ENCODE measurements at places on chromosomes 7 and 10.

DNA sequence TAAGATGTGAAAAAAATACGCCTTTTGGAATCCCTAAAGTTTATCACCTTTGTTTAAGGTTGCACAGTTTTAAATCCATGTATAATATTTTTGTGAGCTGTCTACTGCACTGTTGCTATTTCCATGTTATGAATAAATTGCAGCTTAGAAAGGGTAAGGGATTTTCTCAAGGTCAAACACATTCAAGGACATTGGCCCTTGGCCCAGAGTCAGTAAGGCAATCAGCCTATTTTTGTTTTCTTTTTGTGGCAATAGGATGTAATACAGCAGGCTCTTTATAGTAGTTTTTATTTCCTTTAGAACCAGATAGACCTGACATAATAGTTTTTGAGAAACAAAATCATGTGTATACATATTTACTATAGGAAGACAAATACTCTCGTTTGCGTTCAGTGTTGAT is 219.8 kb downstream of the ACTR3B start:
- DNase-seq = no peak

GRCh38 chr10:97640868-97641811 is 669 bp downstream of the PI4K2A start:
- no peak for DNase-seq

DNA sequence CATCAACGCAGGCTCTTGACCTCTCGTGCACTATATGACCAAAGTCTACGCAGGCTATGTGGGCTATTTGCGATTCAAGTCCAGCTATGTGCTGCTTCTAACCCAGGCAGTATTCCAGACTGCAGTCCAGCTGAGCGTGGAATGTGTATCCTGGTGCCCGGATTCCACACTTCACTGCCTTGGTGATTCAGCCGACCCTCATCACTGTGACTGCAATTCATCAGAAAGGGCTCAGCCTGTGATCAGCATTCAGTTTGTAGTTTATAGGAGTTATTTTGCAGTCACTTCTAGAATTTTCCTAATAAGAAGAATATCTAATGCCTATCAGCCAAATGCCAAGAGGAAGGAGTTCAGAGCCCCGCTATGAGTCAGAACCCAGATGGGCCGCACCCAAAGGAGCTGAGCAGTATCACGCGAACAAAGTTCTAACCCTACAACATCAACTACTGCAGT is 119.8 kb upstream of the LANCL2 start:
- no peak for DNase-seq

- DNase-seq = no peak
Observed at GRCh38 chr10:124923684-124924083, 18.2 kb upstream of the ZRANB1 start.

DNA sequence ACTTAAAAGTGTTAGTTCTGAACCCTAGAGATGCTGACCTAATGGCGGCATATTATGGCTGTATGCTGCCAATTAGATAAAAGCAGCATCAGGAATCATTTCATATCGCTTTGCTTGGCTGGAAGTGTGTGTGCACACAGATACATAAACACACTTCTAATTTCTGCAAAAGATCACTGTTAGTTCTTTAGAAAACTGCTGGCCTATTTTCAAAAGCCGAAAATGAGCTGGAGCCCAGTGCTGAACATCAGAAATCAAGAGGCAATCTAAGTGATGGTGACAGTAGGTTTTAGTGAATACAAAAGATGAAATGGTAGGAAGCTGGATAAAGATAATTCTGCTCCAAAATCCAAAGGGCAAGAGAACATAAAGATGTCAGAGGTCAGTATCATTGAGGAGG is 745.8 kb upstream of the LRRTM3 start:
- no peak for DNase-seq

GRCh38 chr7:134021836-134022235 is 105.3 kb upstream of the LRGUK start:
- no peak for DNase-seq

- DNase-seq = peak; percentile 51
Observed at GRCh38 chr7:26620352-26620751, 244.0 kb downstream of the SKAP2 start.

- no peak for DNase-seq
Observed at GRCh38 chr7:30363778-30364563, 79.6 kb downstream of the ZNRF2 start.

GRCh38 chr7:24821045-24821753 is 63.9 kb upstream of the GSDME start:
- peak; percentile 92 for DNase-seq

GRCh38 chr10:104483582-104483981 is 129.9 kb downstream of the CFAP58 start:
- DNase-seq = no peak

GRCh38 chr10:103467406-103467805 is 8.7 kb upstream of the CALHM1 start:
- DNase-seq = no peak

DNA sequence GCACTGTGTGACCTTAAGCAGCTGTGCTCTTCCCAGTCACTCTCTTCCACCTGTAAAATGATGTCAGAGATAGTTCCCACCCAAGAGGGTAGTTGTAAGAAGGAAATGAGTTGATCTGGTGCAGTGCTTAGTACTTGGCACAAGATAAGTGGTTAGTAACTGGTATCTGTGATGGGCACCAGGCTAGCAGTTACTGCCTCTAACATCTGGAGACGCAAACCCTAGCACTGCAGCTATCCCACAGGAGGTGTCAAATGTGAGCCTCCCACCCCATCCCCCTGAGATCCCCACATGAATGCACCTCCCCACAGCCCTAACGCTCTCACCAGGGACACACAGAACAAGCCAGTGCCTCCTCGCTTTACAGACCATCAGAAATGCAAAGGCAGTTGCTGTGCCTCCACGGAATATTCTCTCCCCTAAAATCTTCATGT is 72.0 kb downstream of the KCNMA1 start:
- no peak for DNase-seq

DNA sequence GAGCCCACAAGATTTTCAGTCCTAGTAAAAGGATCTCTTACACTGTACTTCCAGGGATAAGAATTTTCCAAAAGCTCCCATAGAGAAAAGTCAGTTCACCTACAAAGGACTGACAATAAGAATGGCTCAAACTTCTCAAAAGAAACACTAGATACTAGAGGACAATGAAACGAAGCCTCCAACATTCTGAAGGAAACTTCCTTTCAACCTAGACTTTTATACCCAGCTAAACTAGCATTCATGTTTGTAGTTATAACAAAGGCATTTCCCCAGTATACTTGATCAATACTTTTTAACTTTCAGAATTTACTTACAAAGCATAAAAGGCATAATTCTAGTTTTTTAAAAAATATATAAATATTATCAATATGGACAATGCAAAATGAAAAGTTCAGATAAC is 41.0 kb upstream of the DNAAF5 start:
- DNase-seq = no peak

DNA sequence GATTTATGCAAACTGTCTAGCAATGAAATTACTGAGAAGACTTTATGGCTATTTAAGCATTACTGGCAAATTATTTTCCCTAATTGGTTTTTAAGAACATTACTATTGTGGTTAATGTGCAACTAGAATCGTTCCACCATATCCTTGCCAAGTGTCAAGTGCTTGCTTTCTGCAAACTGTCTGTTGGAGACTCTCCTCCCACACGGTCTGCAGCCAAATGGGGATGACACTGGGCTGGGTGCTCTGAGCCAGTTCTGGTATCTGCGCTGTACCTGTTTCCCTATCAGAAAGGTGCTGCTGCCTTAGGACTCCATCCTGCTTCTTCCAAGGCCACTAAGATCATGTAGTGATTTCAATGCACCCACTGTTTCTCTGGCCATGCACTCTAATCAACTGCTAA is 110.4 kb downstream of the RAMP3 start:
- no peak for DNase-seq

GRCh38 chr7:135828604-135829003 is 80.0 kb upstream of the FAM180A start:
- DNase-seq = no peak

- no peak for DNase-seq
Observed at GRCh38 chr7:139095194-139095659, 14.3 kb downstream of the ZC3HAV1 start.

DNA sequence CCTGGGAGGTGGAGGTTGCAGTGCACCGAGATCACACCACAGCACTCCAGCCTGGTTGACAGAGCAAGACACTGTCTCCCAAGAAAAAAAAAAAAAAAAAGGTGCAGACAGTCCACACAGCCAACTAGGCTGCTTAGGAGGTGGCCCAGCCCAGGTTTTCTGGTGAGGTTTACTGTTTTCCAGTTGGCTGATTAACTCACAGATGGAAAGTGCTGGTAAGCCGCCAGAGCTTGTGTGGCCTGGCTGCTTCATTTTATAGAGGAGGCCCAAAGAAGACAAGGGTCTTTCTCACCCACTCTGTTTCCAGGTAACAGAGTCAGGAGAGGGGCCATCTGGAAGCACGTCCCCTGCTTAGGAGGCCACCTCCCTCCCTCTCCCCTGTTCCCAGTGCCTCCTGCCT is 6.2 kb downstream of the RHBDD2 start:
- DNase-seq = no peak

- no peak for DNase-seq
Observed at GRCh38 chr7:125668321-125668993, 738.8 kb upstream of the POT1 start.

- no peak for DNase-seq
Observed at GRCh38 chr10:11194859-11195586, 177.4 kb downstream of the CELF2 start.

DNA sequence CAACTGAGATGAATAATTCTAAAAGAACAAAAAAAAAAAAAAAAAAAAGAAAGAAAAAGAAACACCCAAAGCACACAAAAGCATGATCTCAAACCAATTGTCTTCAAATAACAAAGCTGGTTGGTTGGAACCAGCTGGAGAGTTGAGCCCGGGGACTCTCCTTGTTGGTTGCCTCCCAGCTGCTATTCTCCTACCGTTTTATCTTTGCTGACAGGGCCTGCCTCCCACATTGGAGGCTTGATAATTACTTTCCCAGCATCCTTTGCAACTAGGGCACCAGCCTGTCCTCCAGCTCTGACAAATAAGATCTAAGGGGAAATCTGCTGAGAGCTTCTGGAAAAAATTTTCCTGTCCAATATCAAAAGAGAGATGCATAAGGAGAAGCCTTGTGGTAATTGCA is 6.8 kb downstream of the PON1 start:
- no peak for DNase-seq

DNA sequence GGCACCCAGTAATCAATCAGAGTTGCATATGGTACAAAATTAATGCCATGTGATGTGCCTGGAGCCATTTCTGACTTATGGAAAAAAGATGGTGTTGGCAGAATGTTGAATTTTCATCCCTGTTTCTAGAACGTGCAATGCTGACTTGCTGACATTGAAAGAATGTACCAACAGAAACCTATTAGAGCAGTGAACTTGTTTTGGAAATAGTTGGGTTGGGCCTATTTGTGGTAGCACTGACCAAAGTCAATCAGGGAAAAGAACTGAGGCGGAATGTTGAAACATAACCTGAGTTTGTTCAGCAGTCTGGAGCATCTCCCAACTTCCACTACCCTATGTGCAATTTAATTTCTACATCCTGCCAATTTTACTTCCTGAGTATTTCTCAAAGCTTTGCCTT is 11.7 kb upstream of the KIAA1217 start:
- DNase-seq = no peak

- no peak for DNase-seq
Observed at GRCh38 chr10:79431891-79432831, 13.3 kb downstream of the ZCCHC24 start.

- DNase-seq = no peak
Observed at GRCh38 chr7:67105377-67105776, 108.7 kb downstream of the TYW1 start.

- no peak for DNase-seq
Observed at GRCh38 chr7:45132708-45133320, 21.3 kb upstream of the TBRG4 start.

DNA sequence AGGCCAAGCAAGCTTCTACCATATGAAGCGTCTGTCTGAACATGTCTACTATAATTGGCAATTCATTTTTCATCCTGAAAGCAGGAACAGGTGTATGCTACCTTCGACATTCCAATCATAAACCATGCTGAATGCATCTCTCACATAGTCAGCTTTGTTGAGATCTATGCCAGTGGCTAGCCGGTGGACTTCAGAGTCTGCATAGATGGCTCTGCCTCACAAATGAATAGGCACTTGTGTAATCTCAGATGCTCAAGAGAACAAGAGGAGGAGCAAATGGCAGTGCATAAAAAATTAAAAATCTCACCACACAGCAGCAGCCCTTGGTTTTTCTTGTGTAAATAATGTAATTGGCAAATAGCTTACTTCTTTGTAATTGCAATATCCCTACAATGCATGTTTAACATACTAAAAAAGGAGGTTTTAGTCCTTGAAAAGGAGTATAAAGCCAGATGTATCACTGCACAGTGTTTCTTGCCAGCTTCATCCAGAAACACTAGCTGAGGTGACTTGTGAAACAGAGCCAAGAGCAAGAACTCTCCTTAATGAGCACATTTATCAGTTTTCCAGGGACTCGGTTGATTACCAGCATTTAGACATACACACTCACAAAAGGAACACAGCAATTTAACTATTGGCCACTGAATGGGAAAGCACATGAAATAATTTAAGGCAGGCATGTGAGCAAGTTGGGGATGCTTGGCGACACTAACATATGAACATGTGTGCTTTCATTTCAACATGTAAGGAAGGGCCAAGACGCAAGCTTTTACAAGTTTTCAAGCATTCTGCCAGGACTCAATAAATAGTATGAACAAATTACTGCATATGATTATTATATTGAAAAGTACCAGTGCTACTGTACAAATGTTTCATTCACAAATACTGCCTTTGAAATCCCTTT is 249.9 kb upstream of the PLXNA4 start:
- DNase-seq = no peak

All from COLO829 (cell line).